ENCODE measurements at places on chromosomes 3 and 15. TPM values are rescaled to one million over a fixed set of nuclear protein-coding genes. Genes with fewer than 3 reads are reported as not detected.

LRRC31 gene
- polyA plus RNA-seq = not detected

SLC9C1 gene
- 0.06 TPM for polyA plus RNA-seq

SAMD7 gene
- not detected for polyA plus RNA-seq

TERC gene
- polyA plus RNA-seq = not detected

SLC15A2 gene
- 17.3 TPM for polyA plus RNA-seq

PLOD2 gene
- polyA plus RNA-seq = 43.4 TPM

SAMMSON gene
- polyA plus RNA-seq = 0.15 TPM

RLBP1 gene
- polyA plus RNA-seq = 0.34 TPM

TUSC7 gene
- polyA plus RNA-seq = not detected

CHRNB4 gene
- 0.39 TPM for polyA plus RNA-seq

P2RY12 gene
- 0.94 TPM for polyA plus RNA-seq

ASB14 gene
- 0.80 TPM for polyA plus RNA-seq

EOMES gene
- polyA plus RNA-seq = 0.17 TPM

TNNC1 gene
- 545 TPM for polyA plus RNA-seq

SPTSSB gene
- 1.4 TPM for polyA plus RNA-seq

GATM gene
- 153 TPM for polyA plus RNA-seq

CFAP161 gene
- 0.62 TPM for polyA plus RNA-seq

SLC27A2 gene
- polyA plus RNA-seq = 0.09 TPM

GOLGA8H gene
- polyA plus RNA-seq = 0.41 TPM

FHIT gene
- polyA plus RNA-seq = 6.4 TPM

GP5 gene
- 0.25 TPM for polyA plus RNA-seq

SLC28A1 gene
- 0.33 TPM for polyA plus RNA-seq

NRG4 gene
- 0.77 TPM for polyA plus RNA-seq

MEX3B gene
- polyA plus RNA-seq = 19.0 TPM

KLHL40 gene
- polyA plus RNA-seq = 153 TPM

REC114 gene
- not detected for polyA plus RNA-seq

TMEM89 gene
- not detected for polyA plus RNA-seq

MYNN gene
- 22.3 TPM for polyA plus RNA-seq

GRM2 gene
- polyA plus RNA-seq = 0.36 TPM

GRIP2 gene
- 22.9 TPM for polyA plus RNA-seq

MESP2 gene
- 0.59 TPM for polyA plus RNA-seq

SCAANT1 gene
- polyA plus RNA-seq = not detected

DUOXA2 gene
- polyA plus RNA-seq = not detected

KIF7 gene
- polyA plus RNA-seq = 7.1 TPM

TPRG1 gene
- polyA plus RNA-seq = 1.6 TPM

WDR93 gene
- 0.21 TPM for polyA plus RNA-seq

DISP2 gene
- 0.82 TPM for polyA plus RNA-seq

EPHB3 gene
- 43.7 TPM for polyA plus RNA-seq

TMEM212 gene
- not detected for polyA plus RNA-seq

MYH15 gene
- 0.27 TPM for polyA plus RNA-seq

SMAD6 gene
- 8.3 TPM for polyA plus RNA-seq

TIPIN gene
- 11.0 TPM for polyA plus RNA-seq

POU1F1 gene
- not detected for polyA plus RNA-seq

SAXO2 gene
- 3.5 TPM for polyA plus RNA-seq

RASA2 gene
- 10.6 TPM for polyA plus RNA-seq

TNFAIP8L3 gene
- 2.5 TPM for polyA plus RNA-seq

DUSP7 gene
- 32.5 TPM for polyA plus RNA-seq

P2RY14 gene
- polyA plus RNA-seq = 0.88 TPM

RTP3 gene
- not detected for polyA plus RNA-seq

TRH gene
- polyA plus RNA-seq = 0.18 TPM

TF gene
- 1.6 TPM for polyA plus RNA-seq

POPDC2 gene
- 16.2 TPM for polyA plus RNA-seq

WDR6 gene
- 109 TPM for polyA plus RNA-seq

PPP1R14D gene
- polyA plus RNA-seq = not detected

CLDN16 gene
- polyA plus RNA-seq = 0.08 TPM

LRRC3B gene
- 13.0 TPM for polyA plus RNA-seq

MYL3 gene
- polyA plus RNA-seq = 426 TPM
